ENCODE measurements at places on chromosomes 3 and 15.

DNA sequence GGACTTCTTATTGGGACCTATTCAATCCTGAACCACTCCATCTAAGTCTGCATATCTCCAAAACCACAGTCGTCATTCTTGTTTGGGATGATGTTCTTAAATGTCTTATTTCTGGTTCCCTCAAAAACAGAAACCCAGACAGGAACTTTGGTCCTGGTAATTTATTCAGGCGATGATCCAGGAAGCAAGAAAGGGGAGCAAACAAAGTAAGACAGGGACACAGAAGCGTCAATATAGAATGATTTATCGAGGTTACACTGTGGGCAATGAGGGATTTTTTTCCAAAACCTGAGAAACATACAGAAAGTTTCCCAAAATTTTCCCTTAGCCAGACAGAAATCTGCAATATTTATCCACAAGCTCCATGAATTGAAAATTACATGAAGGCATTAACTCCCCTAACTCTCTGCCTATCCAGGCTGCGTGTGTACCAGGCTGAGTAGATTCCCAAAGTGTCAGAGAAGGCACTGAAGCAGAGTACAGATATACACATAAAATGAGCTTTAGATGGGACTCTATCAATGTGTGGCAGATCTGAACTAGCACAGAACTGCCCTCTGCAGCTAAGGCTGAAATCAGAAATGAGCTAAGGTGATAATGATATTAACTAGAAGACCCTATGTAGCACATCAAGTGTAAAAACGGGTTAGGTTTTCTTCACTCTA is 43.2 kb downstream of the TP63 start:
- DNase-seq: no peak

GRCh38 chr3:31392568-31392967 is 140.2 kb upstream of the STT3B start:
- no peak for DNase-seq

DNA sequence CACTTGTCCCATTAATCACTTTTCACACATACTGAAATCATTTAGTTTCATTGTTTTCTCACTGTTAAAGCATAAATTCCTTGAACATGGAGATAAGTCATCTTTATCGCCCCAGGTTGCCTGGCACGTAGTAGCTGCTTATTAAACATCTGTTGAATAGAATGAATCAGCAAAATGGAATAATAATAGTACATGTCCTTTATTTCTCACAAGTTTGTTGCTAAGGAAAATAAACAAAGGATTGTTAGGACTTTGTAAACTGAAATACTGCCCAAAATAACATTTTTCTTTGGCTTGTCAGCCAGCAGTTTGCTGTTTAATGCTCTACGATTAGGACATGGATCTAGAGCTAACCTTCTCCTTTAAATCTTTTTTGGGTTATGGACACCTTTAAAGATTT is 17.9 kb downstream of the SLC35A5 start:
- DNase-seq: no peak

DNA sequence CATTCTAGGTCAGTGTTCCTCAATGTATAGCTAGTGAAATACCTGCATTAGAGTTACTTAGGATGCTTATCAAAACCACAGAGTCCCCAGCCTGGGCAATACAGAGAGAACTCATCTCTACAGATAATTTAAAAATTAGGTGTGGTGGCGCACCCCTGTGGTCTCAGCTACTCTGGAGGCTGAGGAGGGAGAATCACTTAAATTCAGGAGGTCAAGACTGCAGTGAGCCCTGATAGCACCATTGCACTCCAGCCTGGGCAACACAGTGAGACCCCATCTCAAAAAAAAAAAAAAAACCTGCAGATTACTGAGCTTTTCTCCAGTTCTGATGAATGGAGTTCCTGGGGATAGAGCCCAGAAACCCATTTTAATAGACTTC is 10.1 kb upstream of the MINDY2 start:
- DNase-seq: peak; percentile 50

GRCh38 chr3:5082789-5083115 is 39.3 kb upstream of the ARL8B start:
- no peak for DNase-seq

DNA sequence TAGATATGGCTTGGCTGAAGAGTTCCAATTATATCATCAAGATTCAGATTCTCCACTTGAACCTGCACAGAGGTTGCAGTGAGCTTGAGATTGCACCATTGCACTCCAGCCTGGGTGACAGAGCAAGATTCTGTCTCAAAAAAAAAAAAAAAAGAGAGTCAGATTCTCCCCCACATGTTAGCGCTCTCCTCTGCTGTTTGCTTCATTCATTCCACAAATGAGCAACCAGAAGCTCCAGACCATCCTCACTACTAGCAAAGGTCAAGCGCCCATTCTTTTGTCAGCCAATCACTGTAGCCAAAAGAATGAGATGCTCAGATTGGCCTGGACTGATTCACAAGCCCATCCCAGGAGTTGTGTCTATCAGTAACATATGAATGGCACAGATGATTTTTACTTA is 28.4 kb upstream of the TCF12 start:
- DNase-seq: no peak

- no peak for DNase-seq
Measured at GRCh38 chr3:97235611-97236315, 421.4 kb downstream of the EPHA6 start.

GRCh38 chr15:99412082-99412481 is 153.7 kb upstream of the MEF2A start:
- peak; percentile 29 for DNase-seq

DNA sequence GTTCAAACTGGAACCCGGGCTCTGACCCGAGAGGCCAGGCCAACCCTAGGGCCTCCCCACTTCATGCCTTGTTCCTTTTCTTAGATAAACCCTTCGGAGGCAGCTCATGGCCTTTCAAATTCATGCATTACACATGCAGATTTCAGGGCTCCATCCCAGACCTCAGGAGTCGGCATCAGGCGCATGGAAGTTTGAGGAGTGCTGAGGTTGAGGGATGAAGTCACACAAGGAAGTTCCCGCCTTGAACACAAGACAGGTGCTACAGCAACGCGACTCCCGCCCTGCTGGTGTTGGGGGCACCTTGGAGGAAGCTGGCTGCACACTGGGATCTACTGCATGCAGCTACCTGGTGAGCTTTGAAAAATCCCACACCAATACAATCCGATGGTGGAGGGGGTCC is 245.2 kb upstream of the LYSMD4 start:
- DNase-seq: no peak

DNA sequence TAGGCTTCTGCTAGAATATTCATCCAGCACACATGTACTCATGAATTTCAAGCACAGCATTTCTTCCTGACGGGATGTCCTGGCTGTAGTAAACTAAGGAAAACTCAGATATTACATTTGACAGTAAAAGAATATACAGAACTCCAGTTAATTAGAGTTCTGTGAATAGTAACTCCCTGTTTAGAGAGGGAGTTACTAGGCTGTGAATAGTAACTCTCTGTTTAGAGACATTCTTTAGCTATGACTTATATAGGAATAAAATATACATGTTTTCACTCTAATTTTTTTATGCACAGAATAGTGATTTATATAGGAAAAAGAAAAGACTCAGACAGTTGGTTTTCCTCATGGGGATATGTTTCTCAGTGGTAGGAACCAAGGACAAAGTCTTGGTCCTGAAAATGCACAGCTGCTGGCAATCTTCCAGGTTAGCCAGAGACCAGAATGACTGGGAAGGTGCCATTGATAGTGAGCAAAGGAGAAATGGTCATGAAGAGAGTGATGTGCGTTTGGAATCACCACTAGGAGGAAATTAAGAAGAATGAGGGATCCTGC is 480.7 kb upstream of the THBS1 start:
- no peak for DNase-seq

- DNase-seq: no peak
Measured at GRCh38 chr3:78972617-78973301, 795.0 kb downstream of the ROBO1 start.

DNA sequence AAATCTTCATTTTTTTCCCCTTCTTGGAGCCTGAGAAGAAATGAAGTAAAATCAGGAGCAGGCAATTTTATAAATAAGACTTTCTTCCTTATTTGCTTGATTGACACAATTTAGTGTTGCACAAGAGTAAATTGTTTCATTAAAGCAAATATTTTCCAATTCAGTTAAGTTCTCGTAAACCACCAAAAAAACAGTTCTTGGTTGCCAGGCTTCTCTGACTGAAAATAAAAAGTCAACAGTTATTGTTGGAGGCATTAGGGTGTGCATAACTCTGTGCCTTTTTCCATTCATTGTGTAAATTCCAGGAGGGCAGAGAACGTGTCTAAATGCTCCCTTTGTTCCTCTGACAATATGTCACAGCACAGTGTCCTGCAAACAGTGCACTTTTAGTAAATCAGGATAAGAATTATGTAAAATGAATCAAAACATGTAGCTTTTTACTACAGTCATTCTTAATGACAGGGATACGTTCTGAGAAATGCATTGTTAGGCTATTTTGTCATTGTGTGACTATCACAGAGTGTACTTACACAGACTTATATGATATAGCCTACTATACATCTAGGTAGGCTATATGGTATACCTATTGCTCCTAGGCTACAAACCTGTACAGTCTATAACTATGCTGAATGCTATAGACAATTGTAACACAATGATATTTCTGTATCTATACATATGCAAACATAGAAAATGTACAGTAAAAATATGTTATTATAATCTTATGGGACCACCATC is at the start of gene CP:
Gene CP, minus strand, starts transcription at position 47 of the 735 bp plus-strand sequence. Its CDS starts 37 bp downstream, at position 10.
- no peak for DNase-seq

Measured in activated CD8-positive, alpha-beta memory T cell treated with anti-CD3 and anti-CD28 coated beads, Interleukin-2, amount 10 ng/mL, durations not matched to agents 7 days and 5 days (primary cell).